Left lung (tissue), 14 donors: ENCODE measurements at places on chromosomes 2 and 18. TPM values are rescaled to one million over a fixed set of nuclear protein-coding genes. Genes with fewer than 3 reads are reported as not detected.

GRCh38 chr2:61750624-61751023 lies 103.2 kb downstream of the FAM161A start:
- H3K4me1 ChIP-seq, result no peaks in the 10 kb centered on the region
- H3K27ac ChIP-seq, result no peak overlapping the region
- no peak overlapping the region for H3K4me3 ChIP-seq

DNA sequence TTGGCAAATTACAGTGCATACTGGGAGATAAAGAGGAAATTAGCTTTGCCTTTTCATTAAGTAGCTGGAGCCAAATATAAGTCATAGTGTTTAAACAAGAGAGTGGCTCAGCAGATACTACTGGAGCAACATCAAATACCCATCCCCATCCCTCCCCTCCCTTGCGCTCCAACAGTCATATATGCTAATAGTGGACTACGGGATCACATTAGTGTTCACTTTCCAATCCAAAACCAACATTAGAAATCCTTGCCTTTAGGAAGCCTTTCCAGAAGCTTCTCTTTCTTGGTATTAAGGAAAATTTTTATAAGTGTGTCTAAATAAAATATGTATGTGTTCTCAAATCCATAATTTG lies 1669.3 kb downstream of the SUCLG1 start:
- H3K27ac ChIP-seq, result no peak overlapping the region
- DNase-seq, result peak; percentile 85
- H3K4me1 ChIP-seq, result no peaks in the 10 kb centered on the region
- no peaks in the 10 kb centered on the region for H3K27me3 ChIP-seq

DNA sequence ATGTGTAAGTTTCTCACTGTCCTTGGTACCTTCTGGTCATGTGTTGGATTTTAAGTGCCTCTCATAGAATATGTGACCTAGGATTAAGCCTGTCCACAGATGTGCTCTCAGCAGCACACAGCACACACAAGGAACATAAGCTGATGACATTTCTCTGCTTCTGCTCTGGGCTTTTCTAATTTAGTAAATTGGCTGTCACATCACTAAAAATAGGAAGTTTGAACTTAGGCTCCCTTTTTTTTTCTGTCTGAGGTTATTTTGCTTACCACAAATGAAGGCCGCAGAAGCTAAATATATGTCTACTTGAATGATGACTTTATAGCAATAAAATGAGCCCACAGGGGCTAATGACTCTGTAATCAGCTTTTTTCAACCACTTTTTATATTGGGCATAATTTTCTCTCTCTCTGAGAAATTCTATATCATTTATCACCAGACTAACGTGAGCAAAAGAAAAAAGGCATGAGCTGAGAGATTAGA lies 150.2 kb upstream of the KLHL14 start:
- no peaks in the 10 kb centered on the region for H3K27me3 ChIP-seq
- H3K27ac ChIP-seq, result no peak overlapping the region
- H3K36me3 ChIP-seq, result no peaks in the 10 kb centered on the region
- H3K4me1 ChIP-seq, result no peaks in the 10 kb centered on the region

- H3K27me3 ChIP-seq, result peaks cover 17% of the 10 kb centered on the region
- H3K36me3 ChIP-seq, result no peaks in the 10 kb centered on the region
- no peak overlapping the region for H3K27ac ChIP-seq
- H3K4me3 ChIP-seq, result no peak overlapping the region
These were observed 8.4 kb upstream of the PXDN start for GRCh38 chr2:1752751-1753150.

- peaks cover 4% of the 10 kb centered on the region for H3K4me1 ChIP-seq
- H3K27me3 ChIP-seq, result no peaks in the 10 kb centered on the region
- H3K27ac ChIP-seq, result no peak overlapping the region
These were observed 85.0 kb downstream of the TANC1 start for GRCh38 chr2:159053161-159054031.

The TXNDC2 gene
- 0.18 TPM for total RNA-seq

GRCh38 chr2:143698352-143698751 lies 569.1 kb downstream of the ARHGAP15 start:
- no peaks in the 10 kb centered on the region for H3K36me3 ChIP-seq
- H3K27ac ChIP-seq, result no peak overlapping the region
- peaks cover 2% of the 10 kb centered on the region for H3K4me1 ChIP-seq
- H3K4me3 ChIP-seq, result no peak overlapping the region
- H3K27me3 ChIP-seq, result no peaks in the 10 kb centered on the region

GRCh38 chr2:220489121-220489520 lies 861.7 kb downstream of the SLC4A3 start:
- no peaks in the 10 kb centered on the region for H3K36me3 ChIP-seq
- DNase-seq, result no peak

- no peak overlapping the region for H3K27ac ChIP-seq
- no peaks in the 10 kb centered on the region for H3K36me3 ChIP-seq
- no peaks in the 10 kb centered on the region for H3K4me1 ChIP-seq
- H3K27me3 ChIP-seq, result no peaks in the 10 kb centered on the region
- H3K4me3 ChIP-seq, result no peak overlapping the region
- DNase-seq, result no peak
These were observed 17.2 kb downstream of the FHOD3 start for GRCh38 chr18:36314754-36315153.

DNA sequence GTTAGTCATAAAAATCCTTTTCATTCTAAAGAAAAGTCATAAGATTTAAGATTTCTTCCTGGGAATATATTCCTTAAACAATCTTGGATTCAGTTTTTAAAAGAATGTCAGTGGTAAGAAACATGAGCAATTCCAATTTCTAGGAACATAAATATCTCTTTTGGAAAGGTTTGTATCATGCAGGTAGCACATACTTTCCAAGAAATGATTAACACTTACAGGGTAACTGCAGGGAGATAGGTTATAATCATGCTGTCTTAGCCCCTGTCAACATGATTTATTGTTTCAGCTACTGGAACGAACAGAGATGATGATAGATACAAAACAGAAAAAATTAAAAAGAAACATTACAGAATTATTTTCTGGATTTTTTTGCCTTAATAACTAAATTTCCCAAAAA lies 1537.7 kb downstream of the LRP1B start:
- no peak overlapping the region for H3K4me3 ChIP-seq
- no peak for DNase-seq
- no peaks in the 10 kb centered on the region for H3K27me3 ChIP-seq
- no peaks in the 10 kb centered on the region for H3K4me1 ChIP-seq
- no peak overlapping the region for H3K27ac ChIP-seq

- H3K36me3 ChIP-seq, result no peaks in the 10 kb centered on the region
- no peaks in the 10 kb centered on the region for H3K27me3 ChIP-seq
- no peak overlapping the region for H3K4me3 ChIP-seq
- no peak for DNase-seq
These were observed 107.2 kb downstream of the GALNT3 start for GRCh38 chr2:165686800-165687199.

GRCh38 chr2:69683170-69683971 lies 39.8 kb upstream of the AAK1 start:
- DNase-seq, result peak; percentile 67
- H3K27ac ChIP-seq, result peak overlapping the region; percentile 76
- no peak overlapping the region for H3K4me3 ChIP-seq

- no peaks in the 10 kb centered on the region for H3K4me1 ChIP-seq
- H3K27ac ChIP-seq, result no peak overlapping the region
- no peaks in the 10 kb centered on the region for H3K36me3 ChIP-seq
- no peak overlapping the region for H3K4me3 ChIP-seq
- no peak for DNase-seq
These were observed 34.6 kb upstream of the SLC14A1 start for GRCh38 chr18:45689396-45689795.

DNA sequence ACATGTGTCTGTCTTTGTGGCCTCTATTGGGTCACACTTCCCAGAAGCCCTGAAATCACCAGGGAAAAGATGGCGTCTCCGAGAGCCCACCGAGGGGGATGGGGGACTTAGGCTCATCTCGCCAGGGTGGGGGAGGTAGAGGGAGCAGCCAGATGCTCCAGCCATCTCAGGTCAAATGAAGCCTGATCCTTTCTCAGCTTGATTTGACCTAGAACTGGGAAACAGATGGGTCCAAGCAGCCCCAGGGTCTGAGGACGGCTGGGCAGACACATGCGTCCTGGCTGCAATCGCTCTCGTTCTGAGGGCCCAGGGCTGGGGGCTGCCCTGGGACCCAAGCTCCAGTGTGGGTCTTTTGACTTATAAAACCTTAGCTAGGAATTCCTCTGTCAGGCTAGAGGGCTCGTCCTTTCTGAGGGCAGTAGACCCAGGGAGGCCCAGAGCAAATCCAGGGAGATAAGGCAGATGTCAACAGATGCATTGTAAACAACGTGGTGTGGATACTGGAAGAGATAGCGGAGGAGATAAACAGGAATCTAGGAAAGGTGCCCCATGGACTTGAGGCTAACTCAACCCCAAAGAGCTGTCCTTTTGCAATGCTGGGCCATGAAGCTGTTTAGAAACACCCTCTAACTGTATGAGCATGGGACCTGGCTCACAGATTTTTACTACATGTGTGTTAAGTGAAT lies 127.7 kb downstream of the MYCN start:
- no peak for DNase-seq
- H3K4me3 ChIP-seq, result no peak overlapping the region
- no peaks in the 10 kb centered on the region for H3K4me1 ChIP-seq
- H3K27me3 ChIP-seq, result no peaks in the 10 kb centered on the region

DNA sequence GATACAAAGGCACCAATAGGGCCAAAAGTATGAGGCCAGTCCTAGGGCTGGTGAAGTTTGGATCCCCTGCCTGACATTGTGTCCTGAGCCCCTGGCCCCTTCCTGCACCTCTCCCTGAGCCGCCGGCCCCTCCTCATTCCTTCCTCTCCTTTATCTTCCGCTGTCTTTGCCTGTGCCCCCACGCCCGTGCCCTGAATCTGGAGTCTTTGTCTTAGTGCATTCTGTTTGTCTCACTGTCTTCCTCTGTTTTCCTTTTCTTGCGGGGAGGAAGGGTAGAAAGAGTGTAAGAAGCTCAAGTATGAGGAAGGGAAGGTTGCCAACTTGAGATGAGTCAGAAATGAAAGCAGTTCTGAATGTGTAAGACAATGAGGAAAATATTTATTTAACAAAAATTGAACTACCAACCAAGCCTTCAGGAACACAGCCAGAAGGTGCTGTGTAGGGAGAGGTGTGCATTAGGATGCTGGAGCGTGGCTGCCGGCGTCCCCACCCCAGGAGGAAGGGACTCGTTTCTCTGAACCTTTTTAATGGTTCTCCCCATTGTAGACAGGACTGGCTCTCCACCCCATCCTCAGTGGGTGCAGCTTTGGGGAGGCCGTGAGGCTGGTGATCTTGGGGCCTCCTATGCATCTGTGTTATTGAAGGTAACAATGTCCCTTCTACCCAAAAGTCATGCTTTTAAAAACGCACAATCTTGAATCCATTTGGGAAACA lies 133.1 kb downstream of the NEDD4L start:
- H3K4me1 ChIP-seq, result peaks cover 37% of the 10 kb centered on the region
- no peaks in the 10 kb centered on the region for H3K36me3 ChIP-seq
- no peaks in the 10 kb centered on the region for H3K27me3 ChIP-seq
- H3K4me3 ChIP-seq, result no peak overlapping the region
- DNase-seq, result no peak

The C2orf68 gene
- 37.0 TPM for total RNA-seq

DNA sequence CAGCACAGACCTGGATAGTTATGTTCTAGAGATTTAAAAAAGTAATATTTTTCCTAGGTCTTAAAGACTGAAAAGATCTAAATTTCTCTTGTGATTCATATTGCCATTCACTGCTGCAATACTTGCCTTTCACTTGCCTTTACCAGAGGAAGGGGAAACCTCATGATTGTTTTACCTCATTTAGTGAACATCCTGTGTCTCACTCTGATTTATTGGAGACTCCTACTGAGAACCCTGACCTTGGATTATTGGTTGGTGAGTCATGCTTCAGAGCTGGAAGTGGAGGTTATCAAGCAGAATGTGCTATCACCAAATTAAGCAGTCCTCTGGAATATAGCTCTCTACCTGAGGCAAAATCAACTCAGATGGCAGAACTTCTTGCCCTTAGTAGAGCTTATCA lies 500.5 kb downstream of the TSN start:
- no peaks in the 10 kb centered on the region for H3K27me3 ChIP-seq
- H3K36me3 ChIP-seq, result no peaks in the 10 kb centered on the region
- no peak overlapping the region for H3K27ac ChIP-seq

GRCh38 chr18:72674710-72675109 lies 130.6 kb upstream of the CBLN2 start:
- DNase-seq, result no peak
- no peaks in the 10 kb centered on the region for H3K36me3 ChIP-seq
- no peaks in the 10 kb centered on the region for H3K27me3 ChIP-seq
- no peaks in the 10 kb centered on the region for H3K4me1 ChIP-seq

The DPP10 gene
- total RNA-seq, result 0.82 TPM

GRCh38 chr2:234292962-234293243 lies 204.0 kb downstream of the ARL4C start:
- no peak overlapping the region for H3K4me3 ChIP-seq
- no peak for DNase-seq
- no peaks in the 10 kb centered on the region for H3K36me3 ChIP-seq
- peak overlapping the region; percentile 63 for H3K27ac ChIP-seq

The XIRP2 gene
- 0.08 TPM for total RNA-seq

GRCh38 chr2:108870069-108870644 lies 83.6 kb downstream of the CCDC138 start:
- H3K4me1 ChIP-seq, result no peaks in the 10 kb centered on the region
- no peaks in the 10 kb centered on the region for H3K27me3 ChIP-seq
- H3K36me3 ChIP-seq, result no peaks in the 10 kb centered on the region
- DNase-seq, result no peak
- H3K4me3 ChIP-seq, result no peak overlapping the region

- no peaks in the 10 kb centered on the region for H3K36me3 ChIP-seq
- no peaks in the 10 kb centered on the region for H3K4me1 ChIP-seq
- no peaks in the 10 kb centered on the region for H3K27me3 ChIP-seq
These were observed 75.6 kb upstream of the PKDCC start for GRCh38 chr2:41972179-41972578.

DNA sequence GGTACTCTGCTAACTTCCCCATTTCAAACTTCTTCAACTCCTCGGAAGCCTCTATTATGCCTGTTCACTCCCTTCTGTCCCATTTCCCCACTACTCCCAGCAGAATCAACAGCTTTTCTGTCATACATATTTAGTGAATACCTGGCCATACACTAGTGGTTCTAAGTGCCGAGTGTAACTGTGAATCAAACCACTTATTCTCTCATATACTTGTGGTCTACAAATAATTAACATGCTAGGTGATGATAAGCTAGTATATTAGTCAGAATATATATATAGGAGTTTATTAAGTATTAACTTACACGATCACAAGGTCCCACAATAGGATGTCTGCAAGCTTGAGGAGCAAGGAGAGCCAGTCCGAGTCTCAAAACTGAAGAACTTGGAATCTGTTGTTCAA lies 150.7 kb downstream of the CCDC102B start:
- no peaks in the 10 kb centered on the region for H3K27me3 ChIP-seq
- no peak overlapping the region for H3K4me3 ChIP-seq
- no peaks in the 10 kb centered on the region for H3K4me1 ChIP-seq
- no peak overlapping the region for H3K27ac ChIP-seq
- no peak for DNase-seq
- H3K36me3 ChIP-seq, result no peaks in the 10 kb centered on the region
